Activated CD4-positive, alpha-beta T cell treated with anti-CD3 and anti-CD28 coated beads, Interleukin-2, amount 10 ng/mL, durations not matched to agents 7 days and 5 days (primary cell): ENCODE measurements at places on chromosomes 7 and 10. TPM values are rescaled to one million over a fixed set of nuclear protein-coding genes. Genes with fewer than 3 reads are reported as not detected.

The SFRP5 gene
- total RNA-seq: not detected

The ACTR3C gene
- 6.1 TPM for total RNA-seq

DNA sequence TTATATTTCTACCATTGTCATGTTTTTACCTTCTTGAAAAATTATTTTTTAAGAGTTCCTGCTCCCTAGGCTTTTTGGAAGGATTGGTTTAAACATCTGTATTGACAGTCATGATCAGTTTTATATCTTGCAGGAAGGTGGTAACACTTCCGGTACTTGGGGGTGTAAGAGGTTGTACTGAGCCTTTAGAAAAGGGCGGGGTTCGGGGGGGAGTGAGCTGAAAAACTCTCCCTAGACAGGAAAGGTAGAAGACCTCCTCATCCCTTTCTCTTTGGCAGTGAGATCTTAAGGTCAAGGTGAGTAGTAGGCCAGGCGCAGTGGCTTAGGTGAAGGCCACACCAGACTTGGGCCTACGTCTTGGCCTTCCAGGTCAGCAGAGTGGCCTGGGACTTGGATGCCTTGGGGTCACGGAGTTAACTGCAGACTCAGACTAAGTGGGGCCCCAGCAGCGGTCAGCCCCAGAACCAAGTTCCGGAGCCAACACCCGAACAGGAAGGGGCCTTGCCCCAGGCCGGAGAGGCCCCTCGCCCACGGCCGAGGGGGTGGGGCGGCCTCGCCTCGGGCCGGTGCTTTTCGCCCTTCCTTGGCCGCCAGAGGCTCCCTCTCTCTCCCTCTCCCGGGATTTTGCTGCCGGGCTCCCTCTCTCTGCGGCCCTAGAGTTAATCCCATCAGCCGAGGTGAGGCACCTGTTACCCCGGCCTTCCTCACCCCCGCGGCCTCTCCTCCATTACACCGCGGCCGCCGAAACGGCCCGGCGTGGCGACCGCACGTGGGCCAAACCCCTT is at the start of gene PPP1R9A:
PPP1R9A (plus strand) TSS at position 569 of the 785 bp plus-strand sequence. CDS start 2,520 bp downstream, outside the sequence.
- H3K36me3 ChIP-seq: peaks cover 2% of the 10 kb centered on the region
- H3K27me3 ChIP-seq: peaks cover 56% of the 10 kb centered on the region
- peak within 1 kb of the TSS; percentile 13 for H3K27ac ChIP-seq
- H3K4me3 ChIP-seq: no peak within 1 kb of the TSS
- DNase-seq: no peak

DNA sequence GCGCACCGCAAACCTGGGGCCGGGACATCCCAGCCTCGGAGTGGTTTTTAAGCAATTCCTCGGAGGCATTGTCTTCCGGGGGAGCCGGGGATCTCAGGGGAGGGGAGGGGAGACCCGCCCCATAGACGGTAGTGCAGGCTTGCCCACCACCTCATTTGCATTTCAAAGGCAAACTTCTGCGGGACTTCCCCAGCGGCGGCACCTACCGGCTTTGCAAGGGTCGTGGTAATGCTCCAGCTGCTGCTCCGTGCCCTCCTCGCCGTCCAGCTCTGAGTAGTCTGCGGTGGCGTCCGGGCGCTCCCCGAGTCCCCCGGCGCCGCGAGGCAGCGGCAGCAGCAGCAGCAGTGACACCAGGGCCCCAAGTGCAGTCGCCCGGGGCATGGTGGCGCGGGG is 425 bp downstream of the TLL2 start:
- peaks cover 61% of the 10 kb centered on the region for H3K27me3 ChIP-seq
- H3K4me3 ChIP-seq: peak overlapping the region; percentile 64
- peak; percentile 37 for DNase-seq
- H3K36me3 ChIP-seq: peaks cover 11% of the 10 kb centered on the region
- no peak overlapping the region for H3K27ac ChIP-seq
- peaks cover 17% of the 10 kb centered on the region for H3K4me1 ChIP-seq

DNA sequence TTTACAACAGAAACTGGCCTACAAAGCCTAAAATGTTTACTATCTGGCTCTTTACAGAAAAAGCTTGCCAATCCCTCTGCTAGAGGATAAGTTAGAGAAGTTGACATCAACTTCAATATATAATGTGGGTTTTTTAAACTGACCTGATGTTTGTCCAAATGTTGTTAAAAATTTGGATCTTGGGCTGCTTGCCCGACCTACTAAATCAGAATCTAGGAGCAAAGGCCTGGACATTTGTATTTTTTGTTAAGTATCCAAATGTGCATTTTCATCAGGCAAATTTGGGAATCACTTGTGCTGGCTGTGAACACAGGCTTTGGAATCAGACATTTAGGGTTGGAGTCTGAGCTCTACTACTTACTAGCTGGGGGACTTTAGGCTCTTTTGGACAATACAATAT is 252.7 kb upstream of the CSTF2T start:
- peaks cover 3% of the 10 kb centered on the region for H3K27me3 ChIP-seq
- no peaks in the 10 kb centered on the region for H3K36me3 ChIP-seq
- H3K4me1 ChIP-seq: no peaks in the 10 kb centered on the region
- H3K4me3 ChIP-seq: no peak overlapping the region

- no peak overlapping the region for H3K27ac ChIP-seq
- H3K27me3 ChIP-seq: peaks cover 10% of the 10 kb centered on the region
- peaks cover 18% of the 10 kb centered on the region for H3K4me1 ChIP-seq
- no peak overlapping the region for H3K4me3 ChIP-seq
These were observed 16.7 kb upstream of the CFAP46 start for GRCh38 chr10:132958883-132959558.

DNA sequence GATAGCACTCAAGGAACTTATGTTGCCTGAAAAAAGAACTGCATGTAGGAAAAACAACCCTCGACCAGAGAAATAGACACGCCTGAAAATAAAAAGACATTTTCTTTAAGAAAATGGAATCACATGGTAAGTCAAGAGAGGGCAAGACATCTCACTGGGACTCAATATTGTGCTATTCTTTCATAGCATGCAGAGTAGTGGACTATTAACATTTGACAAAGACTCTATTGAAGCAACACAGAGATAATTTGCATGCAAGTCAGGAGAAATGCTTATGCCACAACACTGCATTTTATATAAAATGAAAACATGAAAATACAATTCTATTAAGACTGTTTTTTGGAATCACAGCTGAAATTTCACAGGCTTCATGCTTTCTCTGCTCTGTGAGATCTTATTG is 77.9 kb upstream of the RHOBTB1 start:
- no peaks in the 10 kb centered on the region for H3K36me3 ChIP-seq
- H3K27ac ChIP-seq: no peak overlapping the region
- H3K4me1 ChIP-seq: no peaks in the 10 kb centered on the region
- DNase-seq: no peak
- peaks cover 23% of the 10 kb centered on the region for H3K27me3 ChIP-seq
- no peak overlapping the region for H3K4me3 ChIP-seq

- no peaks in the 10 kb centered on the region for H3K4me1 ChIP-seq
- DNase-seq: no peak
- H3K4me3 ChIP-seq: no peak overlapping the region
- peaks cover 29% of the 10 kb centered on the region for H3K27me3 ChIP-seq
These were observed 20.9 kb upstream of the CYP3A43 start for GRCh38 chr7:99806839-99807478.

GRCh38 chr10:119006451-119007210 is 22.9 kb upstream of the NANOS1 start:
- no peaks in the 10 kb centered on the region for H3K36me3 ChIP-seq
- DNase-seq: no peak
- H3K4me1 ChIP-seq: no peaks in the 10 kb centered on the region
- no peak overlapping the region for H3K27ac ChIP-seq
- peaks cover 8% of the 10 kb centered on the region for H3K27me3 ChIP-seq

DNA sequence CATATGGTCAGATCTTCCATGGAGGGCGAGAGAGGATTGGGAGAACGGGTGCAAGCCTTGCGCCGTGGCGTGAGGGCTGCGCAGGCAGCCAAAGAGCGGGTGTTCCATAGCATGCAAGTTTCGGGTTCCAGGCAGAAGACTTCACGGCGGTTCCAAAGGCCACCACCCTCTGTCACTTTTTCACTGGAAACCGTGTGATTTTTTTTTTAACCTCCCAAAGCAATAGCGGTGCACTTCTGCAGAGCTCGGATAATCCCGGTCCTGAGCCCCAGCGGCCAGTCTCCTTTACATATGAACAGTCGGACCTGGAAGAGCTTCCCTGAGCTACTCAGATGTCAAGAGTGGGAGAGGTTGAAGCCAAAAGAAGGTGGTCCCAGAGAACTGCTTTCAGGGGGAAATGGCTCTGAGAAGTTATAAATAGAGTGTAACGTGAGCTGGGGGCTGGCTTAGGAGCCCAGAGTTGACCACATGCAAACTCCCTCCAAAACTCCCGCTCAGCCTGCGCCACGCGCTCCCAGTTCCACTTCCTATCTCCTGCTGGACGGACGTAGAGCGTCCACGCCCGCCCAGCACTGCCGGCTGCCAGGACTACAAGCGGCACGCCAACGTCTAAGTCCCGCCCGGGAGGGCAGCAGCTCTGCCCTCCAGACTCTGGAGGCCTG is at the start of gene MEOX2:
MEOX2 (minus strand) TSS at position 389 of the 662 bp plus-strand sequence; CDS start at position 108, 281 bp downstream.
- peak within 1 kb of the TSS; percentile 9 for H3K27ac ChIP-seq
- no peaks in the 10 kb centered on the region for H3K4me1 ChIP-seq
- no peak within 1 kb of the TSS for H3K4me3 ChIP-seq
- DNase-seq: no peak
- H3K27me3 ChIP-seq: peaks cover 39% of the 10 kb centered on the region
